Right ventricle myocardium inferior (tissue), 1 donor: ENCODE measurements at places on chromosomes 7 and 10. TPM values are rescaled to one million over a fixed set of nuclear protein-coding genes. Genes with fewer than 3 reads are reported as not detected.

- DNase-seq, result no peak
These were observed 21.8 kb upstream of the PTPRN2 start for GRCh38 chr7:158609313-158609974.

DNA sequence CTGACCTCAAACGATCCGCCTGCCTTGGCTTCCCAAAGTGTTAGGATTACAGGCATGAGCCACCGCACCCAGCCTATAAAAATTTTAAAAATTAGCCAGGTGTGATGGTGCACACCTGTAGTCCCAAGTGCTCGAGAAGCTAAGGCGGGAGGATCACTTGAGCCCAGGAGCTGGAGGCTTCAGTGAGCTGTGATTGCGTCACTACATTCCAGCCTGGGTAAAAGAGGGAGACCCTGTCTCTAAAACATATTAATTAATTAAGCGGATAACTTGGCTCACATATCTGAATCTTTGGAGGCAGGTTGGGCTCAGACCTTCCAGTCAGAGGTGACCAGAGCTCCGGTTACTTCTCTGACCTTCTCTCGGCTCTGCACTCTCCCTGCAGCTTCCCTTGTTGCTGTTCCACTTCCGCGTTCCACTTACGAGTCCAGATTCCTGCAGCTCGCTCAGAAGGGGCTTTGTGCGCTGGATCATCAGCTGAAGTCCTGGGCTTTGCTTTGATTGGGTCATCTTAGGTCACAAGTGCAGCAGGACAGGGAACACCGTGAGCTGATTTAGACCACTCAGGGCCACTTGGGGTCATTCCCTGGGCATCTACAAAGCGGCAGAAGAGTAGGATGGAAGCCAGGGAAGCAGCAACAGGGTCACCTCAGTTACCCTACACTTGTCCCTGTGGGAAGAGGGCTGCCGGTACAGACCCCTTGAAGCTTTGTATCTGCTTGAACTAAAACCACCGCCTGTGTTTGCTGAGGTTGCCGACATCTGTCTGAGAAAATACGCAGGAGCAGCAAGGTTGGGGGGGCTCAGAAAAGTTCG lies 2.0 kb upstream of the ARPC1B start:
- DNase-seq, result no peak

GRCh38 chr10:15780353-15781135 lies 60.8 kb upstream of the ITGA8 start:
- no peak for DNase-seq

The INMT gene
- total RNA-seq, result 48.1 TPM

- DNase-seq, result peak; percentile 91
These were observed 46.3 kb downstream of the PDK4 start for GRCh38 chr7:95549818-95550529.

- DNase-seq, result no peak
These were observed 1.3 kb downstream of the LOXL4 start for GRCh38 chr10:98266647-98267046.

GRCh38 chr7:95951997-95952795 lies 179.8 kb downstream of the DYNC1I1 start:
- no peak for DNase-seq

DNA sequence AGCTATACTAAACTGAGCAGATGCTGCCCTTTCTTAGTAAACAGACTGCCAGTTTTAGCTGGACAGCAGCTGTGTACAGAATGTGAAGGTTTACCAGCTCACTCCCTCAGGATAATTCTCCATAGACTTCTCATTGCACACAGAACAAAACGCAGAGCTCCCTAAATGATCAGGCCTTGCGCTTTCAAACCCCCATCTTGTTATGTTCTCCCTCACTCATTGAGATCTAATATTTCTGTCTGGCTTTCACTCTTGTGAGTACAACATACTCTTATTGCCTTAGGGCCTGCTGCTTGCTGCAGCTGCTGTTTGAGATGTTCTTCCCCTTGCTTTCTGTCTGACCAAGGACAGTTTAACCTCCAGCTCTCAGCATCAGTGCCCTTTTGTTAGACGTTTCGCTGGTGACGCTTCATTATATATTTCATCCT lies 17.3 kb downstream of the VWDE start:
- DNase-seq, result no peak

The ATP5MK gene
- 1,179 TPM for total RNA-seq
